ENCODE measurements at places on chromosomes 16 and 17.
A peak's percentile ranks its signal among the peaks of the same experiment; 100 is the strongest.

DNA sequence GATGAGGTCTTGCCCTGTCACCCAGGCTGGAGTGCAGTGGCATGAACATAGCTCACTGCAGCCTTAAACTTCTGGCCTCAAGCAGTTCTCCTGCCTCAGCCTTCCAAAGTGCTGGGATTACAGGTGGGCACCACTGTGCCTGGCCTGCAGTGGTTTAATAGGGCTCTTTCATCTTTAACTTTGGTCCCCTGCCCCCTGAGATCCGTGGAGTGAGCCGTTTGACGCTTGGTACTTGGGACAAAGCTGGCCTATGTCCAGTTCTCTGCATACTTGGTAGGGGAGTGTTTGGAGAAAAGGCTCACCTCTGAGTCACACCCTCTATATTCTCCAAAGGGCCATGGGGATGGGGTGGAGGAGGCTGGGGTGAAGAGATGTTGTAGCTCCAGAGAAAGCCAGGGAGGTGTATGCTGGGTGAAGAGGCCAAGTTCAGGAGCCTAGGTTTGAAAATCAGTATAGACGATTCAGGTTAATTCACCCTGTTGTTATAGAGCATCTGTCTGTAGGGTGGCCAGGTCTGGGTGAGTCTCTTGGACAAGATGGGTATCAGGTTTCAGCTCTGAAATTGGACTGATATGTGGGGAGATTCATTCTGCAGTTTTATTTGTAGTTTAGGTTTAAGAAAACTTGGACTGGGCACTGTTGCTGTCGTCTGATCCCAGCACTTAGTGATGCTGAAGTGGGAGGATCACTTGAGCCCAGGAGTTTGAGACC is 17.6 kb downstream of the ABCC1 start:
- H3K27ac ChIP-seq = no peak overlapping the region
- no peaks in the 10 kb centered on the region for H3K27me3 ChIP-seq
- H3K4me1 ChIP-seq = peaks cover 14% of the 10 kb centered on the region
- no peak overlapping the region for H3K4me3 ChIP-seq
- no peaks in the 10 kb centered on the region for H3K36me3 ChIP-seq

DNA sequence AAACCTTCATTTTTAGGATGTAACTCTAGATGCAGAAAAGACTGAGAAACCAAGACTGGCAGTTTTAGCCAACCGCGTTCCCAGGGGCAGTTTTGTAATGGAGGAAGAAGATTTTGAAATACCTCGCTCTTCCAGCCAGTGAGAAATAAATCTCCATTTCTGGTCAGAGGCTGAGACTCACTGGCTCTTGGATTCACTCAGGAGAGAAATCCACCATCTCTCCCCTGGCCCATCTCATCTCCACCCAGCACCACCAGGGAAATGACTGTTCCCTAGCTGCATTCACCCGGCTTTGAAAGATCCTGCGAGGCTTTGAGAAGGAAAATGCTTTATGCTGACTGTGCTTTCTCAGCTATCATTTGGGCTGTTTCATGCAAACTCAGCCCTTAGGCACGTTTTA is 185.2 kb downstream of the SOX9 start:
- H3K27me3 ChIP-seq = peaks cover 6% of the 10 kb centered on the region
- H3K4me1 ChIP-seq = no peaks in the 10 kb centered on the region
- no peak for DNase-seq
- no peak overlapping the region for H3K4me3 ChIP-seq
- H3K27ac ChIP-seq = no peak overlapping the region

GRCh38 chr16:53743149-53743566 is 39.2 kb downstream of the FTO start:
- H3K36me3 ChIP-seq = no peaks in the 10 kb centered on the region
- DNase-seq = no peak
- no peak overlapping the region for H3K4me3 ChIP-seq
- H3K27me3 ChIP-seq = no peaks in the 10 kb centered on the region
- peaks cover 27% of the 10 kb centered on the region for H3K4me1 ChIP-seq

DNA sequence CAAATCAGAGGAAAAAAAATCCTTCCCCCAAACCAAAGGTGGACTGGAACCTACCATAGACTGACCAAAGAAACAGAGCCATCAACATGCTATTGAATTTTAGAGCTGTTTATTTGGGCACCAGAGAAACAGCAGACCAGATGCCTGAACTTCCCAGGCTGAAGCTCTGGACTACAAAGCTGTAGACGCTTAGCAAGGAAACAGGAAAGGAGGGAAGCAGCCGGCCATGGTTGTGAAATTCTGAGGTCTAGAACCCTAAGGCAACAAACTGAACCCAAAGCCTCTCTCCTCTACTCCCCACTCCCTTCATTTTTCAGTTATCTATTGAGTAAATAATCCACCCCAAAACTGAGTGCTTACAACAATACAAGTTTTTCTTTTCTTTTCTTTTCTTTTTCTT is 45.4 kb upstream of the MEIOC start:
- no peak for DNase-seq
- no peak overlapping the region for H3K27ac ChIP-seq
- no peaks in the 10 kb centered on the region for H3K36me3 ChIP-seq

- no peak overlapping the region for H3K27ac ChIP-seq
- H3K4me1 ChIP-seq = no peaks in the 10 kb centered on the region
- no peak overlapping the region for H3K4me3 ChIP-seq
Measured at GRCh38 chr17:56011406-56012131, 141.7 kb upstream of the ANKFN1 start.

DNA sequence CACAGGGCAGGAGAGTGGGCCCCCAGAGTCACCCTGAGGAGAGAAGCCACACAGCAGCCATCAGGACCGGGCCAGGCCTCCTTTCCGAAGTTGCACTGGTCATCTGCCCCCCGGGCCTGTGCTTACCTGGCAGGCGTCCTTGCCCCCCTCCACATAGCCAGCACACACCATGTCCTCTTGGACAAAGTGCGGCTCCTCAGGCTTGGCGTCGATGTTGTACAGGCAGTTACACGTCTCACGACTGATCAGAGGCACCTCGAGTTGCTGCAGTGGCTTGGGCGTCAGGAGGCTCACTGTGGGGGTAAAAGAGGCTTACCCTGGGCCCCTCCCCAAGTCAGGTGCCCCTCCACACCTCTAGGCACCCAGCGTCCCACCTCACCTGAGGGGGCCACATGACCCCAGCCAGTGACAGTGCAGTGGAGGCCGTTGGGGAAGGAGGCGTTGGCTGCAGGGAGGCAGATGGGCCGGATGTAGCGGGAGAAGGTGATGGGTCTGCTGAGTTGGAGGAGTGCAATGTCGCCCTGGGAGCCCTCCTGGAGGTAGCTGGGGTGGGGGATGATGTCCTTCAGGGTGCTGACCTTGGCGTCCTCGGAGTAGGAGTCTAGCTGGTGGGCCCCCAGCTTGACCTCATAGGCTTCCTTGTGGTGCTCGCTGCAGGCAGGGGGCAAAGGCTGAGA is 3.1 kb downstream of the PRSS8 start:
- peaks cover 71% of the 10 kb centered on the region for H3K4me1 ChIP-seq
- peak overlapping the region; percentile 42 for H3K27ac ChIP-seq
- no peak for DNase-seq
- H3K27me3 ChIP-seq = no peaks in the 10 kb centered on the region

DNA sequence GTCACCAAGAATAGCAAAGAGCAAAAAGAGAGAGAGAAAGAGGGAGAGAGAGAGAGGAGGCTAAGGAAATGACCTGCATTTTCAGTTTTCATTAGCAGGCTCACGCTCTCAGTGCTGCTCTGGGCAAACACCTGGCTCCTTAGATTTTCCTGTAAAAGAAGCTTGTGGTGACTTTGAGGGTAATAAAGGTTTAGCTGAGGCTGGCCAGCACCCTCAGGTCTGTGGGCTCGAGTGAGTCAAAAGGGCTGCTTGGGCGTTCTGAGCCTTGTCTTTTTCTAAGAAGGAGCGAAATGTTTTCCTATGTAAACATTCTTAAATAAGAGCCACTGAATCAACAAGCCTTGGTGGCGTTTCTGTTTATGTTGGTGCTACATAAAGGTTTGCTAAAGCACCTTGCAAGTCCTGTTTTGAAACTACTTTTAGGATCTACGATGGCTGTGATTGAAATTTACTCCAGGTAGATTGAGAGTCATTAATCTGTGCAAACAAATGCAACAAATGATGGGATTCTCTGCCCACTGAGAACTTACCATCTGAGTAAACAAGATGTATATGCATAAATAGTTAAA is 38.8 kb downstream of the SHISA6 start:
- no peak overlapping the region for H3K27ac ChIP-seq
- no peak for DNase-seq

DNA sequence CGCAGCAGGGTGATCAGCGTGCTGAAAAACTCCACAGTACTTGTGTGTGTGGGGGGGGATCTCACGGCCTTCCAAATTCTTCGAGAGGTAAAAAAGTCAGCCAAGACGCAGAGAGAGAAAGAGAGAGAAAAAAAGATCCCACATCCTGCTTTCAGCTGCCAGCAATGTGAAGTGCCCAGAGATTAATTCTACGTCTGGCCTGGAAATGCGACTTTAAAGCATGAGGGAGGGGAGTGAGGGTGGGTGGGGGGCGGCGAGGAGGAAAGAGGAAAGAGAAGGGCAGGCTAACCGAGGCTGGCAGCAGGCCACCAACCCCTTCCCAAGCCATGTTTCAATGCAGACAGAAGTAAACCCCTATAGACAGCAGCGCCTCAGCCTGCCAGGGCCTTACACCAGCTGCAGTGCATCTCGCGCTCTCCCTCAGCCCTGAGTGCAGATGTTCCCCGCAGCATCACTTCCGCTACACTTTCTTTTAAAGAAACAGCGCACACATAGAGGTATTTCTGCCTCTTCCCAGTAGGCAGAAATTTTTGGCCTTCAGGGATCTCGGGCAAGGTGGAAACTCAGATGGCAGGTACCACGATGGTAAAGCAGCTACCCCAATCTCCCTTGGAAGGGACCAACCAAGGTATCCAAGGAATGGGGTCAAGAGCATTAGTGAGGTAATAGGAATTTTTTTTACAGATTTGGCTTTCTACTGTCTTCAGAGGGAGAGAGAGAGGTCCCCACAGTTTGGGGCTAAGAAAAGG is 87.8 kb downstream of the SMG6 start:
- no peaks in the 10 kb centered on the region for H3K36me3 ChIP-seq
- H3K27ac ChIP-seq = peak overlapping the region; percentile 89
- peak; percentile 79 for DNase-seq
- H3K4me3 ChIP-seq = peak overlapping the region; percentile 14
- peaks cover 49% of the 10 kb centered on the region for H3K4me1 ChIP-seq
- H3K27me3 ChIP-seq = no peaks in the 10 kb centered on the region

- no peaks in the 10 kb centered on the region for H3K27me3 ChIP-seq
- no peak overlapping the region for H3K4me3 ChIP-seq
- H3K27ac ChIP-seq = no peak overlapping the region
- DNase-seq = no peak
Measured at GRCh38 chr16:4409081-4409932, 7.1 kb downstream of the CORO7 start.

DNA sequence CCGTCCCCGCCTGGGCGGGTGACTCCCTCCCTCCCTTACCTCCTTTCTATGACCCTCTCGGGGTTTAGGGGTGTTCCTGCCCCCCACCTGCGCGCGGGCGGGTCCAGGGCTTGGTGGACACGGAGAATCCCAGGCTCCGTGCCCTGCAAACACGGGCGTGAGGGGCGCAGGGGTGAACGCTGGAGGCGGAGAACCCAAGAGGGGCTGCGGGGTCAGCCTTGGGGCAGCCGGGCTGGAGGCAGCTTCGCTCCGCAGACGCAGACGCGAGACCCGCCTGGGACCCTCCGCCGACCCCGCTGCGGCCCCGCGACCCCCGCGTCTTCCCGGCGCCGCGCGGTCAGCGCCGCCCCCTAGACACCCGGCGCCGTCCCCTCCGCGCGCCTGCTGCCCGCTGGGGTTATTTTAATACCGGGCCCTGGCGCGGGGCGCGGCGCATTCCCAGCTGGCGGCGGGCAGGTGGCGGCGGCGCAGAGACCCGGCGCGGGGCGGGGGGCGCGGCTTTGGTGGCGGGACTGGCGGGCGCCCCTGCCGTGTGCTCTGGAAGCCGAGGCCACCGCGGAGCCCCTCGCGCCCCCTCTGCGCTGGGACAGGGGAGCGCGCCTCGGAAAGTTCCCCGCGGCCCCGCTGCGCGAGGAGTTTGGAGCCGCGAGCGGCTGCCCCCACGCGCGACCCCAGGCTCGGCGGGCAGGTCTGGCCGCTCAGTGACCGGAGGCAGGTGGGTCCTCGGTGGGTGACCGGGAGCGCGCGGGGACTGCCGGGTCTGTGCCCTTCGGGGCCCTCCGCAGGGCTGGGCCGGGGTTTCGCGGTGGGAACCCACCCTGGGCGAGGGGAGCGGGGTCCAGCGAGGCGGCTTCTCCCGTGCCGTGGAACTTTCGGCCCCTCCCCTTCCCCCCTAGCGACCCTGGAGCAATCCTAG is at the start of gene UTS2R:
UTS2R (plus strand) TSS at position 433 of the 916 bp plus-strand sequence. CDS start 2,560 bp downstream, outside the sequence.
- no peaks in the 10 kb centered on the region for H3K36me3 ChIP-seq
- H3K4me3 ChIP-seq = peak within 1 kb of the TSS; percentile 42
- H3K27me3 ChIP-seq = peaks cover 73% of the 10 kb centered on the region
- H3K27ac ChIP-seq = no peak within 1 kb of the TSS

GRCh38 chr16:12965274-12965804 is 63.9 kb downstream of the SHISA9 start:
- no peaks in the 10 kb centered on the region for H3K27me3 ChIP-seq
- H3K36me3 ChIP-seq = no peaks in the 10 kb centered on the region
- DNase-seq = no peak
- H3K27ac ChIP-seq = no peak overlapping the region

DNA sequence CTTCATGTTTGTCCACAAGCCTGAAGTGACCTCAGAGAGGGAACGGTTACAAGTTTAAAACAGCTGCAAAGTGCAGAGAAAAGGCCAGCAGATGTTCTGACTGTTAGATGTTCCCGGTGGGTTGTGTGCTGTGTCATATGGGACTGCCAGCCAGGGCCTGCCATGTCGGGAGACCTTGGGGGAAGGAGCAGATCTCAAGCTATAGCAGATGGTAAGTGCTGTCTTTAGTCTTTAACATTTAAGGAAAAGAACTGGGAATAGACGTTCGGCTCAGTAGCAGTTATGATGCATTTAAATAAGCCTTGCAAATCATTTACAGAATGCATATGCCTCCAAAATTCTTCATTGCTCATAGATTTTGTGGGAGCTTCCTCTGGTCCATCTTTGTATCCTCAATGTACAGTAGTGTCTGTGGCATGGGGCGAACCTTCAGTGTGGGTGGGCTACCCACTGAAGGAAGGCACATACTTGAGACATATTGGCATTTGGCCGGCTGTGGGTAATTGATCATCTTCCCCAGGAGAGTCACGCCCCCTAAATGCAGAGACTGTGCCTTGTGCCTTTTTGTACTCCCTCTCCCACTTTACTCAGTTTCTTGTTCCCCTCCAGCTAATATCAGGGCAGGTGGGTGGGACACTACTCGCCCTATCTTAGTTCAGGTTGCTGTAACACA is 131.9 kb downstream of the NPIPB5 start:
- peaks cover 4% of the 10 kb centered on the region for H3K4me1 ChIP-seq
- H3K4me3 ChIP-seq = no peak overlapping the region
- H3K27me3 ChIP-seq = peaks cover 18% of the 10 kb centered on the region
- no peak for DNase-seq
